D721Med (cell line): ENCODE measurements at places on chromosomes 12 and 14.

DNA sequence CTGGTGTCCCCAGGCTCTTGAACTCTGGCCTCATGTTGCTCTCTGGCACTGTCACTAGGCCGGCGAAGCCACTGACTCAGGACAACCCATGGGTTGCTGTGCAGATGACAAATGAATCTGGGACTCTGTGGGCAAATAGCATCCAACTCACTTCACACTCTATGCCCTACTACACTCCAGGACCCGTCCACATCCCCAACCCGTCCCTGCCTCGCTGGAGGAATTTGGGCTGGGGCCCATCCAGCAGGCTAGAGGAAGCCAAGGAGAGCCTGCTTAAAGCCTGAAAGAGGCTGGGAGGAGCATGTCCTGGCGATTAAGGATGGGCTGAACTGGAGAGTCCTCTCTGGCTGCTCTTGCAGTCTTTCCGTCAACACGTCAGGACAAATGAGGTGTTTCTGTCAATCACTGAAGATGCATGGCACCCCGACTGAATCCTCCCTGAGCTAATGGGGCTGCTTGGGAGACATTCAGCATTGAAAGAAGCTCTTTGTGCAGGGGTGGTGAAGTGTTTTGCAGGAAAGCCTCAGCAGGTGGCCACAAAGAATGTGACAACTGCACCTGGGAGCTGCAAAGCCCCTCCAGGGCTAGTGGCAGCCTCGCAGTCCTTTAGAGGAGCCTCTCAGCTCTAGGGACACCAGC lies 71.7 kb downstream of the ANO2 start:
- no peak for DNase-seq

- no peak for DNase-seq
Measured at GRCh38 chr14:63800083-63800482, 52.7 kb upstream of the SYNE2 start.

DNA sequence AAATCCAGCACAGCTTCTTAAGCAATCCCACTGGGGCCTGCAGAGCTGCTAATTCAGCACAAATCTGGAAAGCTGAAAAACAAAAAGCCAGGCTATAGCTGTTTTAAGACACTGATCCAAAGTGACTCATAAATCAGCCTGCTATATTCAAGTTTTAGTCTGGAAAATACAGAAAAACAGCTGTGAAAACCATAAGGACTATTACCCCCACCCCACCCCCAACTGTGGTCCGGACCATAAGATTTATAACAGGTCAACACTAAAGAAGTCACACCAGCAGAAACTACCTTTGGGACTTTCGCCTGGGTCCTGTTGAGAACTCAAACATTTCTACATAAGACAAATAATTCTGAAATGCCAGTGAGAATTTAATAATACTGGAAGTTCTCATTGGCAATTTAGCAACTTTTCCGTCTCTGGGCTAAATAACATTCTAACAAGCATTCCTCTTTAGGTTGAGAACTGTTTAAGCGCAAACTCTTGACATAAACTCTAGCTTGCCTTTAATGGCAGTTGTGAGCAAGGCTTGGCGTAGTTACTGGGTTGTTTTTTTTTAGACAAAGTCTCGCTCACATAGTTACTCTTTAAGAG lies 3.3 kb downstream of the LRIG3 start:
- DNase-seq, result no peak

- DNase-seq, result no peak
Measured at GRCh38 chr12:66013224-66013623, 117.3 kb downstream of the LLPH start.

DNA sequence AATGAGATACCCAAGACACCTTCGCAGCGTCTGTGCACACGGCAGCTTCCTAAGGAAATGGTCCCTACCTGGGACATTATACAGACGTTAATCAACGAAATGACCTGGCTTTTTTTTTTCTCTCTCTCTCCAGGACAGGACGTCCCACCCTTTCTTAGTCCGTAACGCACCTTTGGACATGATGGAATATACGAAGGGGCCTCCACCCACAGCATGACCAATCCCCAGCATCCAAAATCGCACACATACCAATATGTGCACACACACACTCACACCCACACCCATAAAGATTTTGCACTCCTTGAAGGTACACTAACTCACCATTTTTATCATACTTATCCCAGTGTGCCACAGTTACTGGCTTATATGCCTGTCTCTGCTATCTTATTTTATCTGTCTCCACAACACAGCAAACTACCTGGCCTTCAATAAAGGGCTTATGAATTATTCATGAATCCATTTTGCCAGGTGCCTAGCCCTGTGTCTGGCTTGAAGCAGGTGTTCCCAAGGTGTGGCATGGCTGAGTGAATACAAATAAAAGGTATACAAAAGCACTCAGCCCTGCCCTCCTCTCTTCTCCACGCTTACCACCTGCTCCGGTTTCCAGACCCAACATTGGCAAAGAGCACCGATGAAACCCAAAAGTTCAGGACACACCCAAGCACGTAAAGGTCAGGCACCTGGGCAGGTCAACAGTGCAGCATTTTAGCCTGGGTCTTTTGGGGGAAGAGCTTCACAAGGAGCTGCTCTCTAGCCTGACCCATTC lies 2.2 kb downstream of the SCNN1A start:
- DNase-seq, result no peak

- DNase-seq, result no peak
Measured at GRCh38 chr12:123229051-123229450, 3.9 kb downstream of the MPHOSPH9 start.

DNA sequence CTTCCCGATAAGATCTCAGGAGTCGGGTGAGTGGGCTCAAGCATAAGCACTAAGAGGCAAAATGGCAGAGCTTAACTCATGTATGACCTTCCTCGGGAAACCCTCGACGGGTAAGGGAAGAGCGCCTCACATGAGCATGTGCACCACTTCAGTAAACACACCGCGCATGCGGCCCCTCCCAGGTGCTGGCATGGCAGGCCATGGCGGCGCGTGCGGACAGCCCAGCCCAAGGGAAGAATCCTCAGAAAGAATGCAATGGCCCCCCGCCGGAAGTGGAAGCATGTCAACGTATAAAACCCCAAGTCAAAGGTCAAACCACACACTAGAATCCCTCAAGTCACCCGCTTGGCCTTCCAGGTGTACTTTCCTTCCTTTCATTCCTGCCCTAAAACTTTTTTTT lies 6.6 kb upstream of the TNFAIP2 start:
- DNase-seq, result no peak

- DNase-seq, result no peak
Measured at GRCh38 chr12:69497308-69498026, 27.3 kb downstream of the FRS2 start.

DNA sequence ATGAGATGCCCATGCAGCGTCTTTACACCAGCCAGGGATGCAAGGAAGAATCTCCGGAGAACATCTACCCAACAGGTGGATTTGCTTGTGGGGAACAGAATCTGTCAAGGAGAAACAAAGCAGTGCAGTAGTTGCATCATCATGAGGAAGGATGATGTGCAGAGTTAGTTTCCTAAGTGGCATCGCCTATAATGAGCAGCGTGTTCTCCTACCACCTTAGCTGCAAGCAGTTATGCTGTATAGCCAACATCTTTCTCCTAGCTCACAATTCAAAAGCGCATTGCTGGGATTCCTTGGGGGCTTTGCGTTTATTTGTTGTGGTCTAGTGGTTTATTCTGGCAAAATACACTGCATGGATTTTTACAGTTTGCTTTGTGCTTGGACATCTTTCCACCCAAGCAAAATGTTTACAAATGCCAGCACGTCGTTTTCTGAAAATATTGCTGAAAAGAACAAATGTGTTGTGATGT lies 233.0 kb downstream of the RGS6 start:
- DNase-seq, result no peak

DNA sequence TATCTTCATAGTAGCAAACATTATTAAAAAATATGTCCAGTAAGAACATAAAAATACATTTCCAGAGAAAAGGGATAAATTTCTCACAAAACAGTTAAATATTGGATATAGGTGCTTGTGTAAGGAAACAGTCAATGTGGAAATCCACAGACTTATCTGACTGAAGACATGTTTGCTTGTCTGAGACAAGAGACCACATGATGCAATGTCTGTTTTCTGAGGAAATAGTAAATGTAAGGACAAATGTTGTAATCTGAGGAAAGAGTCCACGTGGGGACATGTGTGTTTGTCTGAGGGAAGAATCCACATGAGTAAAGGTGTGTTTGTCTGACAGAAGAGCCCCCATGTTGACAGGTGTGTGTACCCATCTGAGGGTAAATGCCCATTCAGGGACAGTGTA lies 1093.2 kb downstream of the TMEM121 start:
- DNase-seq, result no peak

- no peak for DNase-seq
Measured at GRCh38 chr12:99122959-99123358, 477.9 kb downstream of the APAF1 start.

DNA sequence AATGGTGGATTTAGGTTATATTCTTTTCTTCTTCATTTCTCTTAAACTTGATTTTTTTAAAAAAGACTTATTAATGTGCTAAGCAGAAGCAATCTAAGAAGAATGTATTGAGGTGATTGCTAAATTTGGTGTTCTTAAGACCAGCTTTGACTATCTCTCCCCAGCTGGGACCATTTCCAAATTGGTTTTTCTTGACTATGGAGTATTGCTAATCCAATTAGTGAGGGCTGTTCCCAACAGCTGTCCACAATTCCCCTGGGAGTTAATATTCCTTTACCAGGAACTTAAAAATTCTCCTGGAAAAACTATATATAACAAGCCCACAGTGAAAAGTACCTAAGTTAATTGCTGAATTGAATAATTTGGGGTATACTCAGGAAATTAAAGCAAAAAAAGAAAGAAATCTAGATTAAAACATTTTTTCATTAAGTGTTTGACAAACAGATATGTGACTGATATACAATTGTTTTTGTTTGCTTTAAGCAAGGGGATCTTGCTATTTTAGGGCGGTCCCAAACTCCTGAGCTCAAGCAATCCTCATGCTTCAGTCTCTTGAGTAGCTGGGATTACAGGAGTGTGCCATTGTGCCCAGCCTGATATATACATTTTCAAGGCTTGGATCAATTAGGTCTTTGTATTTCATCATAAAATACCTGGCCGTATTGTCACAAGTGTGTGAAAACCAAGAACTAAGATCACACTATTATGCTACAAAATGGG lies 105.0 kb downstream of the FAR2 start:
- no peak for DNase-seq

DNA sequence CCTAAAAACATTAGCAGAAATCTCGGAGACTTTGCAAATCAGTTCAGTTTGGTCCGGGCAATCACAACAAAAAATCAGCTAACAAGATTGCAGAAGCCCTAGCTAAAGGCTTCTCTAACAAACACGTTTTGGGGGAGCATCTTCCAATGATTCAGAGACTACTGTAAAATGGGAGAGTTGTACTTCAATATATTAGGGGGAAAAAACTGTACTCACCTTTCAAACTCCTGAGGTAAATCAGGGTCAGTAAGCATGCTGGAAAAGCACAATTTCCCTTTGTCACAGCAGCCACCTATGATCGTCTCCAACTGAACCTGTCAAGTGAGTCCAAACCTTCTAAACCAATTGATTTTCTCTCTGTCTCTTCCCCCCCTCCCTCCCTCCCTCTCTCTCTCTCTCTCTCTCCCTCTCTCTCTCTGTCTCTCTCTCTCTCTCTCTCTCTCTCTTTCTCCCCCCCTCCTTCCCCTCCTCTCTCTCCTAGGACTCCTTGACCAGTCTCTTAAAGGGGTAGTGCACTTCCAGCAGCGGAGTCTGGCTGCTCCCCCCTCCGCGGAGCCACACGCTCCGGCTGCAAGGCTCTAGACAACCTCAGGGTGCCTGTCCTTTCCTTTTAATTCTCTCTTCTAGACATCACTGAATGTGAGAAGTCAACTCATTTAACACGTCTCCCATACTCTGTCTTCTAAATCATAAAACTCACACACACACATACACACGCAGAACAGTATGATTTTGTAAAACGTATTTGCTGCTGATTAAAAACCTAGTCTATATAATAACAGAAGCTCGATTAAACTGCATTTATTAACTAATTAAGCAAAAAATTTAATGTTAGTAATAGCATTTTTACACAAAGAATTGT lies at the start of gene SOX5:
Gene SOX5 (minus strand): TSS at position 323 of the 862 bp plus-strand sequence. CDS start 69 bp downstream, at position 254.
- no peak for DNase-seq

DNA sequence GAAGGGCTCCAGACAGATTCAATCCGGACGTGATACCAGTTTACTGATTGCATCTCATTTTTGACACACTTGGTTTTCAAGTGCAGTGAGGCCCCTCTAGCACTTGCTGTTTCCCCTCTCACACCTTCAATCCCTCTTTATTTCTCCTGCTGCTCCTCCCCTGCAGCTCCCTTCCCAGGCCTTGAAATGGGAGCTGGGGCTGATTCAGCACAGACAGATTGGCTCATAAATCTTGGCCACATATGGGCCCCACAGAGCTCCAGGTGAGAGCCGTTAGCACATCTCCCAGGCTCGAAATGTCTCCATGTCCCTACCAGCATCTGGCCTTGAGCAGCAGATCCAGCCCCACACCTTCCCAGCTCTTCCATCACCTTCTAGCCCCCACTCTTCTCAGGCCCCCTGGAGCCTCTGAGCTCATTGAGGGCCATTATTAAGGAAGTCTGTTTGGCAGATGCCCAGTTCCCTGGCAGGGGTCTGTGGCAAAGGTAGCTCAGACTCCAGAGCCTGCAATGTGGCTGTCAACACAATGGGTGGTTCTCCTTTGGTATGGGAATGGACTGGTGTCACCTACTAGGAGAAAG lies 220.3 kb upstream of the FKBP4 start:
- DNase-seq, result no peak

DNA sequence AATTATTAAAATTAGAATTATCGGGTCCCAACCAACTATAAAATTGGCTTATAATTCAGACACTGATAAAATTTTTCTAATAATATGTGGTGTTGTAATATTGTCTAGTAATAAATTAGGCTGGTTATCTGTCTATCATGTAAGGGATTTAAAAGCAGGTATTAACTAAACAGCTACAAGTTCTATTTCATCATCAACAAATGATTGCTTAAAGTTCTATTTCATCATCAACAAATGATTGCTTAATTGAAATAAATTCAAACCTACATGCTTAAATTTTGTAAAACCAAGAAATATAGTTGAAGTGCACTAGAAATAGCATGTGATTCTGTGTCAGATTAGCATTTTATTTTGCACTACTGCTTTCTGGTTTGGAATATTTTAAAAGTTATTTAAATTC lies 34.1 kb downstream of the SLCO1A2 start:
- no peak for DNase-seq

DNA sequence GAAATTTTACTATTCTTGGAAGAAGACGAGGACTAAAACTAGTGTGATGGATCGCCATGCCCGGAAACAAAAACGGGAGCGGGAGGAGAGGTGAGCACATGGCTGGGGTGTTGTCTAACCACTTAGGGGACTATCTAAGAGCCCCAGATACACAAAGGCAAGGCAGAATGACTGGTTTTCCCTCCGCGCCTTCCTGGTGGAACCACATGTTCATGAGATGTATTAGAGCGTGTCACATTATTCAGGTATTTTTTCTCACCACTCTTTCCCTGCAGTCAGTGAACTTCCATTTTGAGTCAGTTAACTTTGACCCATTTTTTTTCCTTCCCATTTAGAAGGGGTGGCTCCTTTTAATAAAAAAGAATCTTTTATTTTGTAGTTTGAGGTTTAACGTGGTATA lies 68.8 kb upstream of the TRAF3 start:
- no peak for DNase-seq

GRCh38 chr12:131916306-131917138 lies 12.6 kb upstream of the PUS1 start:
- DNase-seq, result no peak
